ENCODE measurements at places on chromosomes 5 and 9.

GRCh38 chr9:119365291-119366027 lies 3.8 kb downstream of the BRINP1 start:
- no peak for DNase-seq

DNA sequence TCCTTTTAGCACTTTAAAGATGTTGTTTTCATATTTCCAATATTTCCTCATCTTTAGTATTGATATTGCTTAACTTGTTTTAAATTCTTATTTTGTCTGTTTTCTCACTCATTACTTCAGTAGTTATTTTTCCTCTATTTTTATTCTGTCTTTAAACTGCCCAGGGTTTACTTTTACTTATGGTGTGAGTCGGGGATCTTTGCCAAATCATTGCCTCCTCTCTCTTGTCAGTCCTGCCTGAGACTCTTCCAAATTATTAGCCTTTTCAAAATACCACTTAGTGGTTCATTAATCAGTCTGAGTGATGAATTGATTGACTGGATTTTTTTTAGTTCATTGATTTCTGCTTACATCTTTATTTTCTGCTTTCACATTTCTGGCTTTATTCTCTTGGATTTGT lies 72.9 kb downstream of the SH3GL2 start:
- no peak for DNase-seq

DNA sequence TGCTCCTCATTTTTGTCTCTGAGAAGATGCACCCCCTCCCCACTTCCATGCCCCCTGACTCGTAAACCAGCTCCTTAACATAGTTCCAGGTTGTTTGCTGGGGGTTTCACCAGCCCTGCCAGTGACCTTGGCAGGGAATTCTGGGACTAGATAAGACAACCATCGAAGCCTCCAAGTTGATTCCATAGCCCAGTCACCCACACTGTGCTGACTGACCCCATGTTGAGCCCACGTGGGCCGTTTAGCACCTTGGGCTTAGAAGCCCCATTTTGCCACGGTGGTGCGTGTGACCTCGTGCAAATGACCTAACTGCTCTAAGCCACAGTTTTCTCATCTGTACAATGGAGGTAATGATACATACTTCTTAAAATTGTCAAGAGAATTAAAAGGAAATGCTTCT lies 24.6 kb downstream of the PSAT1 start:
- DNase-seq = no peak

- no peak for DNase-seq
These were observed 29.3 kb downstream of the RNF20 start for GRCh38 chr9:101562966-101563365.

- no peak for DNase-seq
These were observed 34.0 kb upstream of the FCHO2 start for GRCh38 chr5:72921886-72922285.

DNA sequence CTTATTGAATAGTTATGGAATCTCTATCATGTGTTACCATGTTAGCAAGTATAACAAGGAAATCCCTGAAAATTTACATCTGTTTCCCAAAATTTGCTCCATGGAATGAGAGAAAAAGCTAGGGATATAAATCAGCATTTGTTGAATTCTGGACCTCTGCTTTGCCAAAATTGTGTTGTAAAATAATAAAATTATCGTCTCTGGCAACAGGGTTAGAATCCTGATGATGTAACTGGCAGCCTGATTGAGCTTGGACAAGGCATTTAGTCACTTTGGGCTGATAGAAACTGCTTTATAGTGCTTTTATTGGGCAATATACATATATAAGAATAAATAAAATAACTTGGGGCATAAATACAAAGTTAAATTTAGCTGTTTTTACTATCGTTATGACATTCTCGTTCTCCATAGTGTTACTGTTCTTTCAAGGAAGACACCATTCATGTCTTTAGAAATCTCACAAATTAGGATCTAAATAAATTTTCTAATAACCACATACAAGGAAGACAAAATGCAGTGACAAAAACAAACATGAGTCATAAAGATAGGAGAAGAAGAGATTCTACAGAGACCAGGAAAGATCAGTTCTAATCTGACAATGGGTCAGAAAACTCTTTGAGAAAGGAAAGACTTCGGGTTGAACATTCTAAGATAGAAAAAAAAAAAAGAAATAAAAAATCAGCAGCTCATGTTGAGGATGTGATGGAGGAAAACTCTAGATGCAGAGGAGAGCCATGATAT lies 145.0 kb upstream of the CDH10 start:
- DNase-seq = no peak

GRCh38 chr5:171207256-171207847 lies 101.7 kb upstream of the TLX3 start:
- no peak for DNase-seq

DNA sequence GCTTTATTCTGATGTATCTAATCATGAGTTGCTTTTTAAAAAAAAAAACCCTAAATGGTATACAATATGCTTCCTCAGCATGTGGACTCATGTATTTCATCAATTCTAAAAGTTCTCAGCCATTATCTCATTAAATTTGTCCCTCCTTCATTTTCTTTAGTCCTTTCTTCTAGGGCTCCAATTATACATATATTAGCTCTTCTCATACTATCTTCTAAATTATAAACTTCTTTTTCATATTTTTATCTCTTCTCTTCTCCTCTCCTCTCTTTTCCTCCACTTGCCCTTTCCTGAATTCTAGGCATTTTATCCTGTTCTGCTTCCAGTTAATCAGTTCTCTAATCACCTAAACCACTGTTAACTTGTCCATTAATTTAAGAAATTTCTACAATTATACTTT lies 55.0 kb upstream of the IL33 start:
- no peak for DNase-seq

- no peak for DNase-seq
These were observed 89.1 kb upstream of the IER5L start for GRCh38 chr9:129267141-129267540.

DNA sequence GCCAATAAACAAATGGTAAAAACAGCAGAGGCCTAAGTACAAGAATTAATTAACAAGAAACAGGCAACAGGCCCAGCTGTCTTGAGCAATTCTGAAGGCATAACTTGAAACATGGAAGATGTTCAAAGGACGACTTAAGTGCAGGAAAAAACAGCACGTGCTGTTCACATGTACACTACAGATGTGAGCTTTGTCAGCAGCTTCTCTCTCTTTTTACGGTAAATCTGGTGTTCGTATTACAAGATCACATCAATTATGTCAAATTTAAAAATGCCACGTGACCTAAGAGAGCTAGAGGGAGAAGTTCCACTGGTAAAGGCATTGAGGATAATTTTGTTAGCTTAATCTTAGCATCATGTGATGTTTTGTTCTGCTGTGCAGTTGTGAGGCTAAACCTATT lies 281.1 kb downstream of the PSAT1 start:
- no peak for DNase-seq

GRCh38 chr5:77851176-77852067 lies 75.3 kb upstream of the TBCA start:
- DNase-seq = peak; percentile 67

DNA sequence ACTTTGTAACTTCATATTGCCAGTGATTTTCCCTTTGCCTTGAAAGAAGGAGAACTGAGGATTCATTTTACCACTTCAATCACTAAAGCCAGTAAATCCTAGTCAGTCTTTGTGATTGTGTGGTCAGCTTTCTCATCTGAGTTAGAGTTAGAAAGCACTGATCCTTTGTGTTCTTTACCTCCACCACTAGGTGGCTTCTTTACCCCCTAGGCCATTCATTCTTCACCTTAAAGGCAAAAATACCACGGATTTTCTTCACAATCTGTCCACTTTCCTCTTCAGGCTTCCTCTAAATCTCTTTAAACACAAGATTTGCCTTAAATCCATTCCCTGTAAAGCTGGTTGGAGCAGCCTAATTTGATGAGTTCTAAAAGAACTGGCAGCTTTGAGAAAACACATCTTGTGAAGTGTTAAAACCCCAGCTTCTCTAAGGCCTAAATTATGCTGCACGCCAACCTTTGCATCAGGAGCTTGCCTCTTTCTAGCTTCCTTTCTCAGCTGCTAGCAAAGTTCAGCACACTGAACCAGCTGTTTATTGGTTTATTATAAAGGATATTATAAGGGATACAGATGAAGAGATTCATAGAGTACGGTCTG lies 20.4 kb downstream of the BDP1 start:
- no peak for DNase-seq

GRCh38 chr5:129904102-129904666 lies at the start of gene CHSY3:
Gene CHSY3 (plus strand): TSS chr5:129904465.
- peak; percentile 88 for DNase-seq

GRCh38 chr5:172683645-172684471 lies 42.8 kb downstream of the NEURL1B start:
- no peak for DNase-seq

DNA sequence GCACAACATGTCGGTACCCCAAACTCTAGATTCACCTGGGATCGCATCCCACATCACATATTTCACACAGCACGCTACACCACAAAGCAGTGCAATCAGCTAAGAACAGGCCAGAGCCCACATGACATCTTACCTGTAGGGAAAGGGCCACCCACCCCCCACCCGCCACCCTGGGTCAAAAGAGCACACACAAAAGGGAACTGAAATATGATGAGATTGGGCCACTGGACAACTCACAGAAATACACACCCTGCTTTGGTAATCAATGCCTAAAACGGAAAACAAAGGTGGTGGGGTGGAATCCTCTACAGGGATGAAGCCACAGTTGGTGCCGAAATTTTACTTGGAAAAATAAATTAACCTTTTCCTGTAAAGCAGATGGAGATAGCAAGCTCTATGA lies 13.1 kb downstream of the RETREG1 start:
- no peak for DNase-seq

DNA sequence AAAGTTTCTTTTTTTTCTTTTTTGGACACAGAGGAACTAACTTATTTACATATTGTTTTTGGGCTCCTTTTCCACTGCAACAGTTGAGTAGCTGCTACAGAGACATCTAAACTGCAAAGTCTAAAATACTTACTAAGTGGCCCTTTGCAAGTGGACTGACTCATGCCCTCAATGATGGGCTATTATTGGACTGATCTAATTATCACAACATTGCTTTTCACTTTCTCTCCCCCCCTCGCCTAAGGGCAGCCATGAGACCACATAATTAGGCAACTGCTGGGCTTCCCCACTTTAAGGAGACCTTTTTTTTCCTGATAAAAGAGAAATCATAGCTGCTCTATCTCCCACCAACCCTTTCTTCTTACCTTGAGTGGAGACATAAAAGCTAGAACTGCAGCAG lies 47.0 kb downstream of the PLK2 start:
- DNase-seq = no peak

DNA sequence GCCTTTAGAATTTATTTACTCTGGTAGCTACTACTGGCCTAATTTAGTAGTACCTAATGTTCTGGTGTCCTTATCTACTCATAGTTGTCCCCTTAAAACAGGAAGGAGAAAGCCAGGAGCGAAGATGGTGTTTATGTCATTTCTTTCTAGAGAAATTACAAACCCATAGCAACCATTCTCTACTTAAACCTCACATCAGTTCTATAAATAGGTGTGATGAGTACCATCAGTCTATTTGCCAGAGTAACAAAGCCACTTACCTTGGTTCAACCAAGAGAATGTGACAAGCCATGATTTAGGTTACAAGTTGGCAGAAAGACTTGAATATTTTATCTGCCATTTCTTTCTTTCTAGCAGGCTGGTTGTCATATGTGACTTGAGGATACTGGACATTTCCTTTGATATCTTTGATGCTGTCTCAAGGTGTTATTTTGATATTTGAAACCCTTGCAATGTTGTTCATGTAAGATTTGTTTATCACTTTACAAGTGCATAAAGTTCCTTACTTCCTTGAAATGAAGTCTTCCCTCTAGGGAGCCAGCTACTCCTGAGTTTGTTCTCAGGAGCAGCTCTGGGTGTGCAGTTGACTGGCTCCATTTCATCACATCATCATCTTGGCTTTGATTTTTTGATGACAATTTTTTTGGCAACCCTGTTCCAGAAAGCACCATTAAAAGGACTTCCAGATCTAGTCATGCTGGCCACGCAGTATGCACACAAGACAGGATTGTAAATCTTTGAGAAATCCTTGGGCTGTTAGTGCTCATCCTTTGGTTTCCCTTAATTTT lies 286.8 kb downstream of the ARHGAP26 start:
- no peak for DNase-seq

- no peak for DNase-seq
These were observed 572.6 kb upstream of the CLINT1 start for GRCh38 chr5:158431369-158432029.

GRCh38 chr9:38090170-38090569 lies 21.1 kb upstream of the SHB start:
- no peak for DNase-seq

GRCh38 chr9:105069696-105070095 lies 141.7 kb upstream of the ABCA1 start:
- DNase-seq = no peak

DNA sequence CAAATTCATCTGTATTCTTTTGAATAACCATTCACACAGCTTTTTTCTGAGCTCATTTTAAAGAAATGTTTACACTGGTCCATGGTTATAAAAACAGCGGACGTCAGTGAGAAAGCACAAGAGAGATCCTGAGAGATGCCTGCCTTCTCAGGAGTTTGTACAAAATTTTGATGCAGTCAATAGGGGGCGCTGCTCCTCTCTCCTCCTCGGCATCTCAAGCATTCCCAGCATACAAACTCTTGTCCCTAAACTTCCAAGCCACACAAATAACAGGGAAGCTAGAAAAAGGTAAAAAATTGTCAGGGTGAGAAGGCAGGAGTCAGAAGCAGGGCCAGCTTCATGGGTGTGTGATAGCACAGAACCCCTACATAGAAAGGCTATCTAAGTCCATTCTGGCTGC lies 11.2 kb upstream of the CCDC152 start:
- no peak for DNase-seq

- no peak for DNase-seq
These were observed 263.5 kb downstream of the YTHDC2 start for GRCh38 chr5:113776832-113777525.

DNA sequence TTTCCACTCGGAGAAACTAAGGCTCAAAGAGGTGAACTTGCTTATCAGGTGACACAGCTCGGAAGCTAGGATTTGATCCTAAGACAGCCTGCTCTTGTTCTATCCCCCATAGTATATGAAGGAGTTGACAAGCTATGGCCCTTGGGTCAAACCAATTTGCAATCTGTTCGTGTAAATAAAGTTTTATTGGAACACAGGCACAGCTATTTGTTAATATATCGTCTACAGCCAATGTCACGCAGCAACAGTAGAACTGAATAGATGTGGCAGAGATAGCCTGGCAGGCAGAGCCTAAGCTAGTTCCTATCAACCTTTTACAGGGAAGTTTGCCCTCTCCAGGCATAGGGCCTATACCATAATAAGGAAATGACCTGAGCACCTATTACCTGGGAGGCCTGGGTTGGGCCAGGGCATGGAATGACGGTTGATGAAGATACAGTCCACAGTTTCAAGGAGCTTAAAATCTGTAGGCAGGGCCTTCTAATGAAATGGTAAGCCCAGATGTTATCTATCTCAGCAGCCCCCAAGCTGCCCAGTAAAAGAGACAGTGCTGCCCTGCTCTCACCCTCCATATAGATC lies 179.0 kb downstream of the TTLL11 start:
- DNase-seq = no peak

GRCh38 chr9:103798620-103799019 lies 295.5 kb upstream of the SMC2 start:
- no peak for DNase-seq

- no peak for DNase-seq
These were observed 1.6 kb downstream of the FSTL4 start for GRCh38 chr5:133610489-133611356.

All from RWPE2 (cell line).